Liver (tissue), 10 donors: ENCODE measurements at places on chromosomes 6 and 20. TPM values are rescaled to one million over a fixed set of nuclear protein-coding genes. Genes with fewer than 3 reads are reported as not detected.

GRCh38 chr6:84422380-84422968 is 195.0 kb upstream of the CEP162 start:
- DNase-seq, result peak; percentile 73

DNA sequence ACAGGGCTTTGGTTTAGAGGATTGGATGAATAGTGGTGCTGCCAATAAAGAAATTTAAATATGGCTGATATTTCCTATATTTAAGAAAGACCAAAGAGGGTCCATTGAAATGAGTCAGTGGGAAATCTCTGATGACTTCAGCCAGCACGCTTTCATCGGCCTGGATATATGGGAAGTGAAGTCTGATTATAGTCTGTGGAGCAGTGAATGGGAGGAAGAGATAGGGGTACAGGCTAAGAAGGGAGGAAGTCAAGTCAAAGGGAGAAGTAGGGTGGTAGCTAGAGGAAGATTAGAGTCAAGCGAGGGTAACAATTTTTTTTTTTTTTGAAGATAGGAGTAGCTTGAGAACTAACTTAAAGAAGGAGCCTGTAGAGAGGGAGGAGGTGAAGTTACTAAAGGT is 22.7 kb downstream of the SLC16A10 start:
- DNase-seq, result no peak

DNA sequence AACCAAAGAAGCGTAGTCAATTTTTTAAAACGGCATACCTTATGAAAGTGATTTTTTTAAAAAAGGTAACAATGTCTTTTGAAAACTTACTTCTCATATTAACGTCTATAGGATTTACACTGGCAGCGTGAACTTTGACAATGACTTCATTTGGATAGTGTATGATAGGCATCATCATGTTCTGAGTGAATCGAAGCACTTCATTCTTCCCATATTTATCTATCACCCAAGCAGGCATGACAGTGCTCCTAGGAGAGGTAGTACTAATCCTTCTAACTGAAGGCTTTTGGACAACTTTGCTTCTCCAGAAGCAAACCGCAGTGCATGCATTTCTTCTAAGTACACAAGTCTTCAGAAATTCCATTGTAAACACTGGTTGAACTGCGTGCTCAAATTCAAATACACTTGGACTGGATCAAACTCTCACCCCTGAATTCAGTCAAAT is 618 bp downstream of the RTN4IP1 start:
- no peak for DNase-seq

GRCh38 chr6:106300944-106301343 is 24.6 kb downstream of the ATG5 start:
- DNase-seq, result no peak

- no peak for DNase-seq
These were observed 33.8 kb downstream of the PLEKHG1 start for GRCh38 chr6:150633486-150633834.

DNA sequence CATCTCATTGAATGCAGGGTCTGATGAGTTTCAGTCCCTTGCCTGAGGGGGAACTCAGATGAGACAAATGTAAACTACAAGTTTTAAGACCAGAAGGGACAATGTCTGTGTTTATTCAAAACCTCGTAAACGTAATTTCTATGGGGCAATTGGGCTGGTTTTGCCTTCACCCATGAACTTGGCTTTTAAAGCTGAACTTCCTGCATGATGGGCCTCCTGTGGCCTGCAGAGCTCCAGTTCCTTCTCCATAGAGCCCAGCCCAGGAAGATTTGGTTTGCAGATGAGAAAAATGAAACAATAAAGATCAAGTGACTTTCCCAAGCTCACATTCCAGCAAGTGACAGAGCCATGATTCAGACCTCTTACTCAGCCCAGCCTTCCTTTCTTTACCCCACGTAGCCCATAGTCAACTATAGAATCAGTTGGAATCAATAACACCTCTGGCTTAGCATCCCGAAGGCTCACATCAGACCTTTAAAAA is 612.3 kb downstream of the UTRN start:
- no peak for DNase-seq

- DNase-seq, result no peak
These were observed 250.0 kb downstream of the EPM2A start for GRCh38 chr6:145485288-145485687.

DNA sequence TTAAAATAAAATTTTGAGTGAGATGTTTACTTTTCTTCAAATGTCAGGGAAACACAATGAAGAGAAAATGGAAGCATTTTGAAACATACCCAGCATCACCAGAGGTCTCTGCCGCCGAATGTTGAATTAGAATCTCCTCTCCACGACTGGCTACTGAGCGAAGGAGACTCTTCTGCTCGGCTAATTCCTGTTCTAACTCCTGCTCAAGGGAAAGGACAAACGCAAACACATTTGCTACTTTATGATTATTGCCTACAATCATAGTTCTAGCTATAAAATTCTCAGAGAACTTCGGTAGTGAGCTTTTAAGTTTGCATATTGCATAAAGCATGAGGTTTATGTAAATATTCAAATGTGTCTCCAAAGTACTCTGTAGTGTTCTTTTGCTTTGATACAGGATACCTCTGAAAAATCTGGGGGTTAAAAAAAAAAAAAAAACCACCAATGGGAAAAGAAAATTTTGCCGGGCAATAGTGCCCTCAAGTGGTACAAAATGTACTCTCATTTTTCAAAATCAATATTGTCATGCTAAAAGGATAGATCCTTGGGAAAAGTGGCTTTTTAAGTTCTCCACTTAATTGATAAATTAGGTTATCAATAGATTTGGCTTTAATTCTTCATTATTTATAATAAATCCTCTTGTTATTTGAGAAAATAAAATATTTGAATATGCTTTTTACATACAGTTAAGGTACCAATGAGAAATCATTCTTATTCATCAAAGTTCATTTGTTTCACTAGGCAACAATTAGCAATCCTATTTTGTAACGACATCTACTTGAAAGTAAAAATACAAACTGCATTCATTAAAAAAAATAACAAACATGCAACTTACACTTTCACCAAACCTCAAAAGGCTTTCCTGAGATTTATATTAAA is 369.0 kb downstream of the SYNE1 start:
- no peak for DNase-seq

DNA sequence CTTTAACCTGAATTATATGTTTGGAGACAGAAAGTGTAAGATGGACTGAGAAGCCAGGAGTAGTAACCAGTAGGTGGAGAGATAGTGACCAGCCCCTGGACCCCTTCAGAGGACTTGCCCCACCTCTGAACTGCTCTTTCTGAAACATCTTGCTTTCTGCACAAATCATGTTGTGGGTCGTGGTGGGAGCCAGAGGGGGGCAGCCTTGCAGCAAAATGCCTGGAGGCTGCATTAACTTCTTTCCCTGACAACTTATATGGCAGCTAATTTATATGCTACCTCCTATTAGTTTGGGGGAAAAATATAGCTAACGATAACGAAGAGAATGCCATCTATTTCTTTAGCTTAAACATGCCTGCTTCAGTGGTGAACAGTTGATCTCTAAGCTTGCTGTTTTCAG is 859.8 kb downstream of the MAFB start:
- DNase-seq, result no peak

DNA sequence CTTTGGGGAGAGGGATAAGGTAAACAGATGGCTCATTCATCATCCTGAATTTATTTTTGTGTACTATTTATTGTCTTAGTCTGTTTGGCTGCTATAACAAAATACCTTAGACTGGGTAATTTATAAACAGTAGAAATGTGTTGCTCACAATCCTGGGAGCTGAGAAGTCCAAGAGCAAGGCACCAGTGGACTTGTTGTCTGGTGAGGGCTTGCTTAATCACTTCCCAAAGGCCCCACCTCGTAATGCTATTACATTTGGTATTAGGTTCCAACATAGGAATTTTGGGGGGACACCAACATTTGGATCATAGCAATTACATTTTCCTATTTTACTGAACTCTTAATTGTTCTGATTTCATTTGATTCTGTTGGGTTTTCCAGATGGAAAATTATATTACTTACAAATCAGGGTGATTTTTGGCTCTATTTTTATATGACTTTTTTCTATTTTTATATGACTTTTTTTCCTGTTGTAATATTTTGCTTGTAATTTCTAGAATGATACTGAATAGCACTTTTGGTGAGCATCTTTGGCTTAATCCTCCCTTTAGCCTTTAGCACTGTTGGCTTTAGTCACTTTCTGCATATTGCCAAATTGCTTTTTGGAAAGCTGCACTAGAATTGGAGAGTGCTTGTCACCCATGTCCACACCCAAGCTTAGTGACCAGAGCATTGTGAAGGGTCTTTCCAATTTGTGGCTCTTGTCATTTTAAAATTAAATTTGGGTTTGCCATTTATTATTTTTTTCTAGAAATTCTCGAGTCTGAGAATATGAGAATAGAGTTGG is 43.7 kb upstream of the TULP4 start:
- DNase-seq, result no peak

GRCh38 chr6:134753001-134753400 is 196.9 kb downstream of the ALDH8A1 start:
- DNase-seq, result no peak

DNA sequence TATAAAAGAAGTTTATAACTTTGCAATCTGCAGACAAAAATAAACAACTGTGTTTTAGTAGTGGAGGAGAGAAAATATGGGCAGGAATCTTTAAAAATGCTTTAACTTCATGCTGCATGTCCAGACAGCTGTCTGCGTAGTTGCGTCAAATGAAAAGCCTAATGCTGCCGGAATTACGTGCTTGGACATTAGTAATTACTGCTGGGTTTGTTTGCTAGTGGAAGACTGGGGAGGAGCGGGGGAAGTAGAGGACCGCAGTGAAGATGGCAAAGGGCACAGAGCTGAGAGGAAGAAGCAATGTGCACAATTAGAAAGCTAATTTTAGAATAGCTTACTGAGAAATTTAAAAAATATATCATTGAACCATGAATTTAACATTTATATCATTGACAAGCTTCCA is 2.4 kb downstream of the SNAP25 start:
- DNase-seq, result no peak

DNA sequence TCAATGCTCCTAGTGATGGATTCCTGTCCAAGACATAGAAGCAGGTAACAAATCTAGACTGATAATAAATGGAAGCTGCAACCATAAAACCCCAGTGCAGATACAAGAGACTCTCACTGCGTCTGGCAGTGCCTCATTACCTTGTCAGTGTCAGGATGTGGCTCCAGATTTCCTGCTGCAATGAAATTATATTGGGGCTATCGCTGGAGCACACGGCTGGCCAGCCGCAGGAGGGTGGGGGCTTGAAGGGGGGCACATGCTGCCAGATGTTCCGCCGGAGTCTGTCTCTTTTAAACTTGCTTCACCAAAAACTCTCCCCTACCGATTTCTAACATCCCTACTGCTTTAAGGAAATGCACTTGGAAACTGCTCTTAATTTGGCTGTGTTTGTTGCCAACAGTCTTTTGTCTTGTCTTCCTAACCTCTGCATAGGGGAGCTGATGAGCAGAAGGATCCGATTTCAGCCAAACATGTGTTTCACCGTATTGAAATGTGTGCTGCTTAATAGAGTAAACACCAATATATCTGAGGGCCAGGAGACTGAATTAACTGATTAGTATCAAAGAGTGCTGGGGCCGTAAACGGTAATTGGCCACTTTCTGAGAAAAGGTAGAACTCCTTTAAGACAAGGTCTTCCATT is 102.2 kb upstream of the EXOC2 start:
- DNase-seq, result no peak

GRCh38 chr6:15312500-15312899 is 66.6 kb downstream of the JARID2 start:
- DNase-seq, result no peak

DNA sequence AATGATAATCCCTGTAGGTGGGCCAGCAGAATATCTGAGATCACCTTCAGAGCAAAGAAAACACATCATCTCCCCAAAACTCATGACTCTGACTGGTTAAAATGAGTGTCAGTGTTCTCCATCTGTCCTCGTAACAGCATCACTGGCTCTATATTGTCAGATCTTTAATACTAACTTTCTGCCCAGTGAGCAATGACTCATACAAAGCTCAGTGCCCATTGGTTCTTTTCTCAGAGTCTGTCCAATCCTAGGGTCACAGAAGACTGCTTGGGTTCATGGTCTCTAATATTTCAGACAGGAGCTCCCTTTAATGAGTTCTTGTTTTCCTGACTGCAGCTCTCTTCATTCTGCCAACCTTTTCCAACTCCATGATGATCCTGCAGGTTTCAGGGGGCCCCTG is 36.4 kb downstream of the HLA-DPB1 start:
- no peak for DNase-seq

DNA sequence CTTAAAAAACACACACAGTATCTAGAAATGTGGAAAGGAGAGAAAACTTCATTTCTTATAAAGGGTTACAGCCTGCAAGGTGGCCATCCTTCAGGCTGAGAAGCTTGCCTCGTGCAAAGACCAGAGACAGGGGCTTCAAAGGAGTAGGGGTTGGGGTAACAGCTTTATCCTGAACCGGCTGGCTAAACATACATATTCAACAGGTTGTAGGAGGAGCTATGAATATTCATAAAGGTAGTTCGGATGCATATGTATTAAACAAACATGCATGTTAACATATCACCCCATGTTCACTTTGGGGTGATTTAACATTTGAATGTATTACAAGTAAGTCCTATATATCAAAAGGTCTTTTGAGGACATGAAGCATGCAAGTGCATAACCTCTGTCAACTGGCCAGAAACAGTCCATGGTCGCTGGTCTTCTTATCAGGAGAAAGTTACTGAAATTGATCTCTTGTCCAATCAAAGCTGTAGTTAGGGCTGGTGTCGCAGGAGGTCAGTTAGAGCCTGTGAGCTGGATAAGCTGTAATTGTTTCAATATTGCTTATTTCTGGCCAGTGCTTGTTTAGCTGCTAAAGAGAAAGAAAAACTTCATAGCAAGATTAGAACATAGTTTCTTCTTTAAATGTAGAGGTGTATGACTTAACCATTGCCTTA is 2.3 kb upstream of the STMND1 start:
- no peak for DNase-seq

- DNase-seq, result no peak
These were observed 2.2 kb downstream of the FAM120B start for GRCh38 chr6:170308761-170309160.

DNA sequence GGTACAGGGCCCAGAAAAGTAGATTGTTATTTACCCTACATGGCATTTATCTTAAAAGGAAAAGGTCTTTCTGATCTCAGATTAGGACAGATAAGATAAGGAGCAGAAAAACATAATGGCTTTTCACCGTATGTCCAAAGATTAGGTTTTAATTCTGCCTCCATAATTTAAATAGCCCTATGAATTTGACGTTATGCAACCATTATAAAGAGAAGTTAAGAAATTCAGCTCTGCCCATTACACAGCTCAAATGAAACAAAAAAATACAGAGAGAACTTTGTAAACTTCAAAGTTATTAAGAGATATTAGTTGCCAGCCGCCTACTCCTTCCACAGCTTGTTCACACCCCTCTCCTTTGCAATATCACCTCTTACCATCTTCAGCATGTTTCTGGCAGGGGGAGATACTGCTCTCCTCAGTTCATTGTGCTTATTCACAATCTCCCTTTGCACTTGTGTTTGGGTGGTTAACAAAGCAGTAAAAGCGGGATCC is 8.1 kb downstream of the CRISP3 start:
- no peak for DNase-seq

The MOCS1 gene
- polyA plus RNA-seq, result 29.3 TPM

The TRIM40 gene
- not detected for polyA plus RNA-seq

The SAMD3 gene
- 0.08 TPM for polyA plus RNA-seq

The IRAK1BP1 gene
- polyA plus RNA-seq, result 0.46 TPM

The SNPH gene
- polyA plus RNA-seq, result 0.14 TPM

The UBR2 gene
- polyA plus RNA-seq, result 6.3 TPM

The RIMS4 gene
- not detected for polyA plus RNA-seq

The RAB32 gene
- polyA plus RNA-seq, result 31.2 TPM

The NMBR gene
- not detected for polyA plus RNA-seq

The HRH3 gene
- polyA plus RNA-seq, result not detected
